Left ventricle myocardium superior (tissue), 1 donor: ENCODE measurements at places on chromosomes 13 and 19. TPM values are rescaled to one million over a fixed set of nuclear protein-coding genes. Genes with fewer than 3 reads are reported as not detected.

The CCDC169 gene
- total RNA-seq: 0.27 TPM

GRCh38 chr13:37379841-37380240, 218.7 kb downstream of the POSTN start:
- no peak for DNase-seq

DNA sequence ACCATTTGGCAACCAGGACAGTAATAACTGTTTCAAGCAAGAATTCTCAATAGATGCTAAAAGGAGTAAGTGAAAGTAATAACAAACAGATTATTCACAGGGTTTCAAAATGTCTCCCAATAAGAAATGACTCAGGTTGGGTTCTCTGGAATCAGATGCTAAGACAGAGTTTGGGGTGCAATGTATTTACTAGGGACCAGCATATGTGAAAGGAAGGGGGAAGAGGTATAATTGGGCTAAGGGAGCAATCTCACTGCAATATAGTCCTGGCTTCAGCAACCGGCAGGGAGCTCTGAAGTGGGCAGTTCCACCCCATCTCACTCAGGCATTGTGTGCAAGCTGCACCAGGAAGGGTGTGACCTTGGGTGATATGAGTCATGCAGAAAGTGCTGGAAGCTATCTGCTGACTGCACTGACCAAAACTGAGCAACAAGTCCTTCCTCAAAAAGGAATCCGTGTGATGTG, 23.4 kb downstream of the ZDHHC20 start:
- DNase-seq: peak; percentile 42

The SPART gene
- 44.1 TPM for total RNA-seq

DNA sequence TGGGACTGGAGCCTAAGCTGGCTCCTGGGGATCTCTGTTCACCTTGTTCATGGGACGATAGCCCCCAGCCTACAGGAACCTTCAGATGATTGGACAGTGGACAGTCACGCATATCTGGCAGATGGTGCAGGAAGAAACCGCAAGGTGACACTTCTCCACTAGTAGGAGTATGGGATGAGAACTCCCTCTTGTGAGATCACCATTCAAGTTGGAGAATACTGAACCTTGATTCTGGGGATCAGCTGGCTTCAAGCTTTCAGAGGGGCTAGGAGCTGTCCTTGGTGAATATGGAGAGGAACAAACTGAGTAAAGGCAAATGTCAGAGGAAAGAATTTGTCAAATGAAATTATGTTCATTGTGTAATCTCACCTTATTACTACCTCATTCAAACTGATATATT, 204.5 kb downstream of the PDS5B start:
- DNase-seq: no peak

- no peak for DNase-seq
Measured at GRCh38 chr13:75161804-75162203, 320.2 kb downstream of the TBC1D4 start.

DNA sequence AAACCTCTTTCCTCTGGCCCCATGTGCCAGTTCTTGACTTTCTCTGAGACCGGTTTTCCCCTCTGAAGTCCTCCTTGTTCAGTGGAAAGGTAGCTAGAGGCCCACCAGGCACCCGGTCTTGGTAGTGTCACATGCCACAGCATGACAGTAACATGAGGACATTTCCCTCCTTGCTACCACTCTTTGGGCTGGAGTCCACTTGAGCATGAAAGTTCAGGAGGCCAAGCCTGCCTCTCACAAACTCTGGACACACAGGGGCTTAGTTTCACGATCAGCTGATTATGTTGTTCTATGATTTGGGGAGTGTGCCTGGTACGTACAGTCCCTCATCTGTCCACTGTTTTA, 45.6 kb downstream of the NFIX start:
- DNase-seq: no peak

The RFPL4AL1 gene
- not detected for total RNA-seq

- DNase-seq: peak; percentile 88
Measured at GRCh38 chr19:925526-926322, at the start of gene ARID3A. Gene ARID3A (plus strand): TSS chr19:926035. CDS start chr19:929529, 3,494 bp downstream.

- no peak for DNase-seq
Measured at GRCh38 chr13:64446372-64446771, 2783.8 kb downstream of the PCDH9 start.

DNA sequence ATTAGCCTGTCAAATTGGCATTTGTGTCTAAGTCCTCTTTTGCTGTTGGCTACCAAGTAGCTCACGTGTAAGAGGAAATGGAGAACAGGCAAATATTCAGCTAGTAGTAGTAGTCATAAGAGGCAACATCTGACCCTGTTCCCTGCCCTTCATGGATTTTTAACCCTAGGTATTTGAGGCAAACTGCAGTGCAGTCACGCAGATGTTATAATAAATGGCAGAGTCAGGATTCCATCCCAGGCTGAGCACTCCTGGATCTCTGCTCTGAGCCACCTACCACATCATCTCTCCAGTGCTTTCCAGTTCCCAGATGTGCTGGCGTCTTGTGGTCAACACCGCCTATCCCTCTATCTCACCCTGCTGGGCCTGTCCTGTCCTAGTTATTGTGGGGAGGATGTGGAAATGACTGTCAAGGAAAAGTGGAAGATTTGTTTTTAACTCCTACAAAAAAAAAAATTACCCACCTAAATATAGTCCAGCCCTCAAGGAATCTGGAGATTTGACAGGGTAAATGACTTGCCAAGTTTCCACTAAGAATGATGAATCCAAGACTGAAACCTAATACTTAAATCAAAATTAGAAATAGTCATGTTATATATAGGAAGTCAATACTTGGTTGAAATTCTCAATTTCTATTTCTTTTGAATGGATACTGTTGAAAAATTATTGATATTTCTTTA, 322.9 kb downstream of the GPC6 start:
- no peak for DNase-seq

GRCh38 chr13:59690857-59691500, 472.7 kb downstream of the DIAPH3 start:
- no peak for DNase-seq

GRCh38 chr19:33432446-33433170, 59.1 kb downstream of the CEBPG start:
- DNase-seq: no peak

- no peak for DNase-seq
Measured at GRCh38 chr13:110391273-110391672, 84.2 kb downstream of the COL4A2 start.

GRCh38 chr13:46716821-46717220, 80.1 kb downstream of the ESD start:
- DNase-seq: no peak

The TSSK6 gene
- 0.67 TPM for total RNA-seq

DNA sequence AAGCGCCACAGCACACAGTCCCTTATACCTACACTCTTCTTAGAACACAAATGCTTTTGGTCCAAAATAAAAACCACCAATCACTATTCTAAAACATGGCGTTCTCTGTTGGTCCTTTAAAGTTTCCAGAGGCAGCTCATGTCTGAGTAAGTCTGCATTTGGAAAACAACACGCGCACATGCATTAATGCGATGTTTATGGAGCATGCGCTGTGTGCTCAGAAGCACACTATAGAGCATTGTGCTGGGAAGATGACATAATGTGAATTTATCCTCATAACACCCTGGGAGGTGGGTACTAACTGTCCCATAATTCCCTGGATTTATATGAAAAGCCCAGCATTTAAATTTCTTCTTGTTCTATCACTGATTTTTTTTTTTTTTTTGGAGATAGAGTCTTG, 10.7 kb downstream of the ZNF682 start:
- DNase-seq: no peak

DNA sequence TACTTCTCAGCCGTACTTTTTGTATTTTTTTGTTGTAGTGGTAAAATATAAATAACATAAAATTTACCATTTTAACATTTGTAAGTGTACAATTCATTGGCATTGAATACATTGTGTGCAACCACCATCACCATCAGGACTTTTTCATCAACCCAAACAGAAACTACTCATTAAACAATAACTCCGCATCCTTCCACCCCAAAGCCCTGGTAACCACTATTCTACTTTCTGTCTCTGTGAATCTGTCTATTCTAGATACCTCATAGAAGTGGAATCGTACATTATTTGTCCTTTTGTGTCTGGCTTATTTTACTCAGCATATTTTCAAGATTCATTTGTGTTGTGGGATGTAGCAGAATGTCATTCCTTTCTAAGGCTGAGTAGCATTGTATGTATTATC, 38.5 kb downstream of the USPL1 start:
- no peak for DNase-seq

DNA sequence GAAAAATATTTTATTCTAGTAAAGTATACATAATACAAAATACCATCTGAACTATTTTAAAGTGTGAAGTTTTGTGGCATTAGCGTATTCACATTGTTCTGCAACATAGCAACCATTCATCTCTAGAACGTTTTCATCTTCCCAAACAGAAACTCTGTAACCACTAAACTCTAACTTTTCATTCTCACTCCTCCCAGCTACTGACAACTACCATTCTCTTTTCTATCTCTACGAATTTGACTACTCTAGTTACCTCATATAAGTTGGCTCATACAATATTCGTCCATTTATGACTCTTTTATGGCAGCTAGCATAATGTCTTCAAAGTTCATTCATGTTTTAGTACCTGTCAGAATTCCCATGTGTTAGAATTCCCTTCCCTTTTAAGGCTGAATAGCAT, 150.5 kb upstream of the MIR17HG start:
- DNase-seq: no peak

The URAD gene
- not detected for total RNA-seq

The ZNF773 gene
- 6.0 TPM for total RNA-seq

DNA sequence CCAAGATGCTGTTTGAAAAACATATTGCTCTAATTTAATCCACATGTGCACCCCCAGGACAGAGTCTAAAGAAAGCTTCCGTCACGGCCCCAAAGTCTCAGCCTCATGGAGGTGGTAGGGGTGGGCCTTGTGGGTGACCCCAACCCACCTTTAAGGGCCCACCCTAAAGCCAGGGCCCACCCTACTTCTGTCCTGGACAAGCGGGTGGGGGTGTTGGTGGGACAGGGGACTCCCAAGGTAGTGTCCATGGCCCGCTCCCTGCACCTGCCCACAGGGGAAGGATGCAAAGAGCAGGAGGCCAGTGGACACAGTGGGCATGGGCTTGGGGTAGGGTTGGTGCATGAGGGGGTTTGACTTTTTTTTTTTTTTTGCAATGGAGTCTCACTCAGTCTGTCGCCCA, 66.8 kb downstream of the KCTD15 start:
- DNase-seq: no peak

The KLK3 gene
- total RNA-seq: not detected
